Aorta (tissue), 5 donors: ENCODE measurements at places on chromosomes 7 and 10. TPM values are rescaled to one million over a fixed set of nuclear protein-coding genes. Genes with fewer than 3 reads are reported as not detected.

- peaks cover 6% of the 10 kb centered on the region for H3K4me1 ChIP-seq
- no peaks in the 10 kb centered on the region for H3K27me3 ChIP-seq
- H3K27ac ChIP-seq = no peak overlapping the region
- no peak overlapping the region for H3K4me3 ChIP-seq
Measured at GRCh38 chr10:78964952-78965633, 103.7 kb upstream of the ZMIZ1 start.

DNA sequence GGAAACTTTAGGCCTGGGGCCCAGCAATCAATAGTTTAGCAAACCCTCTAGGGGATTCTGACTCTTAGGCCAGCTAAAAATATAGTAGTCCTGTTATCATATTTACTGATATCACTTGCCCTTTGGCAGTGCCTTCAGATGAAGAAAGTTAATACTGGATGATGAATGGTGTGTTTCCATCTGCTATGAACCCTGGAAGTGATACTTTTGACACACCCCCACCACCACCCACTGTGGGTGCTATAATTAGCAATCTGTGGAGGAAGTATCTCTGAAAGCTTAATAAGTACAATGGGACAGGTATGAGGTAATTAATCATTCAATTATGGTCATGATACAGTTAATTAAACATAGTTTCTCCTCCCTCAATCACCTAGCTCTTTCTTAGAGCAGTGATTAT is 90.4 kb upstream of the LRRTM3 start:
- H3K27me3 ChIP-seq = no peaks in the 10 kb centered on the region
- H3K27ac ChIP-seq = no peak overlapping the region
- H3K4me3 ChIP-seq = no peak overlapping the region
- no peaks in the 10 kb centered on the region for H3K4me1 ChIP-seq

- no peaks in the 10 kb centered on the region for H3K36me3 ChIP-seq
- H3K27me3 ChIP-seq = no peaks in the 10 kb centered on the region
Measured at GRCh38 chr10:126953886-126954285, 48.7 kb downstream of the DOCK1 start.

DNA sequence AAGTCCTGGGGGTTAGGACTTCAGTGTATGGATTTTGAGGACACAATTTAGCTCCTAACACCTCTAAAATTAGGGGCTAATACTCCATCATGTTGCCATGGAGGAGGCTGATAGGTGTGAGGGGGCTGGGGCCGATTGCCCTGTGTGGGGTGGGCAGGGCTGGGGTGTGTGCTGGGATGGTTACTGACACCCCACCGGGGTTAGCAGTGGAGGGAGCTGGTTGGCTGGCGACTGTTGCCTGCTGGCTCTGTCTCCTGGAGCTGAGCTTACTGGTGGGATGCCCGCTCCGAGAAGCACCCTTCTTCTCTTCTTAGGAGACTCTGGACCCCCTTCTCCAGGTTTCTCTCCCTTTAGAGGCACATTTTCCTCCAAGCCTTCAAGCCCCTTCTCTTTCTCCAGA is 22.2 kb upstream of the SH2D4B start:
- peaks cover 9% of the 10 kb centered on the region for H3K36me3 ChIP-seq
- no peak overlapping the region for H3K4me3 ChIP-seq
- peak; percentile 34 for DNase-seq
- no peak overlapping the region for H3K27ac ChIP-seq

DNA sequence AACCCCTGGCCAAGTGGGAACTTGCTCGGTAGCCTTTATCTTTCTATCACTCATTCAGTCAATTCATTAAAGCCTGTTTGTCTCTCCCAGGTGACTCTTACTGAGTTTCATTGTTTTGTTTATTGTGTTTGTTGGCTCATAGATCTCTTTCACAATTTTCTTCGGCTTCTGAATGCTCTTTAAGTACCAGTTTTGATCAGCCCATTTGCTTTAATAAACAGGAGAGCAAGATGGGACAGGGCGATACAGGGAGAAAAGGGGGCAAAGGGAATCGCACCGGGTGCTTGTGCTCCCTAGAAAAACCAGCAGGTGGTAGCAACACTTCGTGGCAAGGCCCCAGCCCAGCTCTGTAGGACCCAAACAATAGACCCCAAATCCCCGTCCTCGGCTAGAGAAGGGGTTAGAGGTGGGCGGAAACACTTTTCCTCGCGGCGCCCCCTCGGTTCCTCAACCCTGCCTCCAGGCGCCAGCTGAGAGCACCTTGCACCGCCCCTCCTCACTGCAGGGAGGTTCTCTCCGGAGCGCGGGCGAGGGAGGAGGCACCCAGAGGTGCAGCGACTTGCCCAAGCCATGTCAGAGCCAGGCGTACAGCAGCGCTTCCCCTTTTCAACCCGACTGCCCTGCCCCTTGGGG is 1.0 kb upstream of the EPHB6 start:
- no peaks in the 10 kb centered on the region for H3K27me3 ChIP-seq
- DNase-seq = no peak
- H3K4me1 ChIP-seq = no peaks in the 10 kb centered on the region
- no peaks in the 10 kb centered on the region for H3K36me3 ChIP-seq

DNA sequence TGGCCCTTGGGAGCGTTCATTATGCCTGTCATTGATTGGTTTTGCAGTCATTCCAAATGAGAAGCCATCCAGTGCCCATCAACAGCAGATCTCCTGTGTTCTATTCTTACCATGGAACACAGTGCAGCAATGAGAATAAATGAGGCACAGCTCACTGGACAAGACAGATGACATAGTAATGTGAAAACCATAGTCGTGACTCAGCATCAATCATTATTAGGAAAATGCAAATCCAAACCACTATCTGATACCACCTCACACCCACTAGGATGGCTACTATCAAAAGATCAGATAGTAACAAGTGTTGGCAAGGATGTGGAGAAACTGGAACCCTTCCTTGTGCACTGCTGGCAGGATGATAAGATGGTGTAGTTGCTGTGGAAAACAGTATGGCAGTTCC is 144.7 kb downstream of the ARHGAP22 start:
- no peaks in the 10 kb centered on the region for H3K4me1 ChIP-seq
- DNase-seq = no peak
- no peak overlapping the region for H3K27ac ChIP-seq
- no peaks in the 10 kb centered on the region for H3K27me3 ChIP-seq
- no peak overlapping the region for H3K4me3 ChIP-seq
- H3K36me3 ChIP-seq = no peaks in the 10 kb centered on the region

GRCh38 chr10:4034907-4035598 is 250.0 kb upstream of the KLF6 start:
- H3K27me3 ChIP-seq = no peaks in the 10 kb centered on the region
- peak overlapping the region; percentile 74 for H3K27ac ChIP-seq
- DNase-seq = no peak

DNA sequence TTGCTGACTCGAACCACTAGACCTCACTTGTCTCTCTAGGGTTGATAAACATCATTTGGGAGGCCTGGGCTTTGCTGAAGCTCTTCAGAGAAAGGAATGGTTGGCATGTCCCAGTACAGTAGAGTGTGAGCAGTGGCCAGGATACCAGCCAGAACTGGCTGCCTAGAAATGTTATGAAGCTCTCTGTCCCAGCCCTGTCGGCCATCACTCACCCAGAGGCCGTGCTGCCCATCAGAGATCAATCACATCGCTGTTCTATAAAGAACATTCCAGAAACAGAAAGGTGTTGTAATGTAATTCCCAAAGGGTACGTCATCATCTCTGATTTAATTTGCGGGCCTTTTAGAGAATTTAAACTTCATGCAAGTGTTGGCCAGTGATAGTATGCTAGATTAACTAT is 111.5 kb downstream of the PRPF18 start:
- no peaks in the 10 kb centered on the region for H3K27me3 ChIP-seq
- no peak overlapping the region for H3K4me3 ChIP-seq
- no peak overlapping the region for H3K27ac ChIP-seq
- H3K36me3 ChIP-seq = no peaks in the 10 kb centered on the region
- DNase-seq = no peak
- H3K4me1 ChIP-seq = no peaks in the 10 kb centered on the region

DNA sequence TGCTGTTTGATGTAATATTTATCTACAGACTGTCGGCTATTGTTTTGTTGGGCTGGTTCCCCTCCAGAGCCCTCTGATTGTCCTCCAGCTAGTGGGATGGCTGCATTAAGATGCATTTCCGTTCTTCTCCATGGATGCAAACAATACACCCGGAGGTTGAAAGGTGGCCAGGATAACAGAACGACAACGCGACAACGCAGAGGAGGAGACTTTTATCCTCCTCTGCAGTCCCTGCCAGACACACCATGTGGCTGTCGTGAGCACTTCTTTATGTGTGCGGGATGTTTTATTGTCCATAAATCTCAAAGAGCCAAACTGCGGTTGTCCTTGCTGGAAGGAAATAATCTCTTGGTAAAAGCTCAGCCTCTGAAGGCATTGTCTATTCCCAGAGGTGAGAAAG is 39.1 kb upstream of the TCERG1L start:
- no peak for DNase-seq
- H3K4me3 ChIP-seq = no peak overlapping the region
- no peaks in the 10 kb centered on the region for H3K36me3 ChIP-seq
- no peaks in the 10 kb centered on the region for H3K4me1 ChIP-seq
- H3K27me3 ChIP-seq = no peaks in the 10 kb centered on the region
- H3K27ac ChIP-seq = no peak overlapping the region

- no peak for DNase-seq
- H3K36me3 ChIP-seq = no peaks in the 10 kb centered on the region
- H3K4me3 ChIP-seq = no peak overlapping the region
- H3K27ac ChIP-seq = no peak overlapping the region
- no peaks in the 10 kb centered on the region for H3K4me1 ChIP-seq
Measured at GRCh38 chr10:75414527-75414926, 13.0 kb upstream of the ZNF503 start.

- no peaks in the 10 kb centered on the region for H3K4me1 ChIP-seq
- DNase-seq = no peak
- peaks cover 2% of the 10 kb centered on the region for H3K36me3 ChIP-seq
Measured at GRCh38 chr10:91313796-91314485, 93.5 kb downstream of the PCGF5 start.

DNA sequence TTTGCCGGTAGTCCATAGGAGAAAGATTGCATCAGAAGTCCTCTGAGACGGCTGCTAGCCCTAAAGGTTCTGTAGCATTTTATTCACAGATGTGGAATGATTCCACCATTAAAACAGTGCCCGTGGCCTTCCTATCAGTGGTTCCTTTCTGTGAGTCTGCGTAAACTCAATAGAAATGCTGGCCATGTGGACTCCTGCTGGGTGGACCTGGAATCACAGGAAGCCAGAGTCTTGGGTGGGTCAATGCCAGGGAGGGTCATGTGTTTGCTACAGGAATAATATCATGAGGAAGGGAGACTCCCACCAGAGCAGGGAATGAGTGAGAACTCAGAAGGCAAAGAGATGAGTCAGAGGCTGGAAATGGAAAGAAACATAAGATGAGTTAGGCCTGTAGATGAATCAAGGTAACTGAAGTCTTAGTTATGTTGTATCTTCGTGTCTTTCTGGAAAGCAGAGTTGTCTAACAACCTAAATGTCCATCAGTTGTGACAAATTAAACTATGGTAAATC is 410.4 kb upstream of the AUTS2 start:
- H3K27me3 ChIP-seq = no peaks in the 10 kb centered on the region
- H3K27ac ChIP-seq = no peak overlapping the region
- peaks cover 3% of the 10 kb centered on the region for H3K4me1 ChIP-seq
- no peak for DNase-seq
- no peak overlapping the region for H3K4me3 ChIP-seq

Gene EPHB4
- total RNA-seq = 71.6 TPM

Gene CPEB3
- 7.4 TPM for total RNA-seq

Gene PRKG1
- 153 TPM for total RNA-seq

Gene PCLO
- total RNA-seq = 0.52 TPM

Gene SVIL
- total RNA-seq = 374 TPM

Gene LIPA
- 83.3 TPM for total RNA-seq
